Urinary bladder (tissue), 4 donors: ENCODE measurements at places on chromosomes 3 and 15. TPM values are rescaled to one million over a fixed set of nuclear protein-coding genes. Genes with fewer than 3 reads are reported as not detected.

TMEM39A gene
- 85.2 TPM for total RNA-seq

ATP13A3 gene
- total RNA-seq: 111 TPM

GRCh38 chr3:133032301-133032700, 5.9 kb upstream of the TMEM108 start:
- DNase-seq: no peak

PLSCR2 gene
- total RNA-seq: 0.85 TPM

DNA sequence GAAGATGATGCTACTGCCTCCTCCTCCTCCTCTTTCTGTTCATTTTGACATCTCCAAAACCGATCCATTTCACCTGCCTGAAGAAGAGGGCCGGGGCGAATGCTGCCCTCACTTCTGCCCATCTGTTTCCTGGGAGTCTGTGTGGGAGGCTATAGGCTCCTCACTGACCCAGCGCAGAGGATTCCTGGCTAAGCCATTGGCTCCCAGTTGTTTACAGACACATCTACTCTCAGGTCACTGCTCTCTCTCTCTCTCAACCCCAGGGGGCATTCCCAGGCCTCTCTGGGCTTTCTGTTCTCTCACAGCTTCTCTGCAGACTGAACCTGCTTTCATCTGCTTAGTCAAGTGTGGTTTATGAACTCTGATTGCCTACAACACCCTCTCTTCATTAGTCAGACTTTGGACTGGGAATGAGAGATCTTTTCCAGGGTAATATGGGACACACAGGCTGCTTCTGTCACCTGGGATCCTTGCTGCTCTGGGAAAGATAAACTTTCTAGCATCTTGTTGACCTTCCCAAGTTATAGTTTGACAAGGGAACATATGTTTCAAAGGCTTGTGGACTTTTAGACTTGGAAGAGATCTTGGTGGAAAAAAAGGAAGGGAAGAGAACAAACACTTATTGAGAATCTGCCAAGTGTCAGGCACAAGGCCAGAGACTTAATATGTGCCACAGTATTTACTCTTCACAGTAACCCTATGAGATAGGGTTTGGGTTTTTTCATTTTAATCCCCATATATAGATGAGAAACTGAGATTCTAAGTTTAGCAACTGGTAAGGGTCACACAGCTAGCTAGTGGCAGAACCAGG, 30.2 kb upstream of the USP3 start:
- DNase-seq: no peak

GRCh38 chr3:72848703-72849081, 447 bp upstream of the SHQ1 start:
- DNase-seq: no peak

DNA sequence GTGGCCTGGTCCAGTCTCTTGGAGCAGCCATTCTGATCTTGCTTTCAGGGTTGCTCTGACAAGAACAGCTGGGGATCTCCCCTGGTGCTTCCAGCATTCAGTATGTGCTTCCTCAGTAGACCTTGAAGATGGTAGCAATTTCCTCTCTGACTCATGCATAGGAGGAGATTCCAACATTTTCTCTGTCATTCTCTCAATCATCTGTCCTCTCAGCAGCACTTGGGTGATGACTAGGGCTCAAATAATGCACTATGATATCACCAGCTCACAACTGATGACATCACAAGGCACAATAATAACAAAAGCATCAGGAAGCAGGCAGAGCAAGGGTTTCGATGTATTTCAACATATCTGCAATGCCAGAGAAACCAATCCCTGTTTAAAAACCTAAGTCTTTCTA, 52.7 kb downstream of the NFKBIZ start:
- no peak for DNase-seq

DNA sequence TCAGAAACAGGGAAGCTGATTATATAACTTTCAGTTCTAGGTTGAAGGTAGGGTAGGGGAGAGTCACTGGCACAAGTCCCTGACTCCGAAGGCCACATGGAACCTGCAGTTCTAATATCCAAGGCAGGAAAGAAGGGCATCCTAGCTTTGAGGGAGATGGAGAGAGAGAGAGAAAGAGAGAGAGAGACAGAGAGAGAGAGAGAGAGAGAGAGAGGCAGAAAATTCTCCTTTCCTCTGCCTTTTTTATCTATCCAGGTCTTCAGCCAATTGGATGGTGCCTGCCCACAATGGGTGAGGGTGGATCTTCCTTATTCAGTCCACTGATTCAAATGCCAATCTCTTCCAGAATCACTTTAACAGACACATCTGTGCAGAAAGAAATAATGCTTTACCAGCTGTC, 35.7 kb upstream of the TMEM45A start:
- no peak for DNase-seq

DNA sequence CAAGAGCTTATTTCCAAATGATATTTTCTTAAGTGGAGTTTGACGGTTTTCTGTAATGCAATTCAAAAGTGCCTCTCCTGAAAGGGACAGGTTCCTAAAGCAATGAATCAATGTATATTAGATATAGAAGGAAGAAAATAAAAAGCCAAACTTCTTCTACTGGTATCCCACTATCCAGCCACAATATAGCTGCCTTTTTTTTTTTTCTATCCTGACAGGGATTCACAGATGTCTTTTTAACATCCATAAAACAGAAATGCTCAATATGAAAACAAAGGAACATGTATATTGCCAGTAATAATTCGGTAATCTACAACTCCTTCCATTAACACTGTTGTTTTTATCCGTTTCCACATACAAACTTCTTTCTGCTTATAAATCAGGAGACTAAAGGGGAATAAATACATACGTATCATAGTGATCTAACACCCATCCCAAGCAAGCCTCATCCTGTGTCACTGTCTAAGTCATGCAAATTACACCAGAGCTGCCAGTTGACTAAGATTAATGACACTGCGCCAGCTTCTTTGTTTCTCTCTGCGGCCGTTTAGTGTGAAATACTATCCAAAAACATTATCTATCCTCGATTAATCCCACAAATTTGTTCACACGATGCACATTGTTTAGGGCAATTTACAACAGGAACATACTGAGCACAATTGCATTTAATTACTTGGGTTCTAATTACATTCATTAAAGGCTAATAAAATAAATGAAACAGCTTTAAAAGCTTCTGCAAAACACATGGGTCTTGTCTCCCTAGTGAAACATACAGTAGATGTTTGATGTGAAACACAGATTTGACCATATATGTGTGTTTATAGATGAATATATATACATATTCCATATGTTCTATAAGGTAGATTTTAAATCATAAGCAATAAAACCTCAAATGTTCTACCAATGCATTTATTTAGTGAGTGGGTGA, 51.9 kb upstream of the CDIN1 start:
- DNase-seq: no peak

- DNase-seq: no peak
Observed at GRCh38 chr3:11845651-11846050, 1.0 kb downstream of the TAMM41 start.

- no peak for DNase-seq
Observed at GRCh38 chr3:158297940-158298339, 188.1 kb downstream of the RSRC1 start.

CTSH gene
- total RNA-seq: 250 TPM

DNA sequence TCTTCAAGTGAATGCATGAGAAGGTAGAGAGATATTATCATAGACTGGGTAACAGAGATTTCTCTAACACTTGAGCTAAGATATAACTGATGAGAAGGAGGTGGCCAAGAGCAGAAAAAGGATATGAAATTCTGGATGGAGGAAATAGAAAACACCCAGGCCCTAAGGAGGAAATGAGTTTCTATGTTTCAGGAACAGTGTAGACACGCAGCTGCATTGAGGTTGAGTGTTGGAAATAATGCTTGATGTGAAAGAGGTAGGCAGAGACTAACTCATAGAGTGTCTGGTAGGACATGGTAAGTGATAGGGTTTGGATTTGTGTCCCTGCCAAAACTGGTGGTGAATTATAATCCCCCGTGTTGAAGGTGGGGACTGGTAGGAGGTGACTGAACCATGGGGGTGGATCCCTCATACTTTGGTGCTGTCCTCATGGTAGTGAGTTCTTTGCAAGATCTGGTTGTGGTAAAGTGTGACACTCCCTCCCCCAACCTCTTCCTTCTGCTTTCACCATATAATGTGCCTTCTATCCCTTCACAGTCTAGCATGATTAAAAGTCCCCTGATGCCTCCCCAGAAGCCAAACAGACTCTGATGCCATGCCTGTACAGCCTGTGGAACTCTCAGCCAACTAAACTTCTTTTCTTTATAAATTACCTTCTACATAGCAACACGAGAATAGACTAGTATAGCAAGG, 787.3 kb downstream of the EDEM1 start:
- DNase-seq: no peak

DNA sequence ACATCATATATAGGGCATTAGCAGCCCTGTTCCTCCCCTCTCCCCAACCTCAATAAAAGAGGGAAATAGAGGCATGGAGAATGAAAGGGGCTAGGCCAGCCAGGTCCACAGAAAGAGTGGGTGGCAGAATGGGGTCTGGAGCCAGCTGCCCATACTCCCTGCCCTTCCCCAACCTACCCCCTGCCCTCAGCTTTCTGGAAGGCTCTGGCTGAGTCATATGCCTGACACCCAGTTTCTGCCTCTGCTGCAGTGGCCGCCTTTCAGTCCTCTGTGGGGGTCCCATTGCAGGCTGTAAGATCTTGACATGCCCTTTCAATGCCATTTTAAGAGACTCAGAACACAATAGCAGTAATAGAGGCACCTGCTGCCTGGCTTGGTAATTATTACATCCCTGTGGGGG, 95.7 kb downstream of the LINGO1 start:
- no peak for DNase-seq

DNA sequence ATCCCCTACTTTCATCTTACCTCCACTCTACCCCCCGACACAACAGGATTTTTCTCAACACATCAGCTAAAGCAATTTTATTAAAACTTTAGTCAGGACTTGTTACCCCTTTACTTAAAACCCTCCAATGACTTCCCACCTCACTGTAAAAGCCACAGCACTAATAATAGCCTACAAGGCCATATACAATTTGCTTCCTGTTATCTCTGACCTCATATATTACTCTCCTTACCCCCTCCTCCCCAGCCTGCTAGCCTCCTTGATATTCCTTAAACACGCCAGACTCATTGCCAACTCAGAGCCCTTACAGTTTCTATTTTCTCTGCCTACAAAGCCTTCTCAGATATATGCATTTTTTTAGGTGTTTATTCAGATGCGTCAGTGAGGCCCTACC, 54.4 kb downstream of the DCUN1D1 start:
- DNase-seq: no peak

GRCh38 chr3:195072916-195073564, 197.9 kb downstream of the XXYLT1 start:
- DNase-seq: no peak

GNAT1 gene
- not detected for total RNA-seq

DNA sequence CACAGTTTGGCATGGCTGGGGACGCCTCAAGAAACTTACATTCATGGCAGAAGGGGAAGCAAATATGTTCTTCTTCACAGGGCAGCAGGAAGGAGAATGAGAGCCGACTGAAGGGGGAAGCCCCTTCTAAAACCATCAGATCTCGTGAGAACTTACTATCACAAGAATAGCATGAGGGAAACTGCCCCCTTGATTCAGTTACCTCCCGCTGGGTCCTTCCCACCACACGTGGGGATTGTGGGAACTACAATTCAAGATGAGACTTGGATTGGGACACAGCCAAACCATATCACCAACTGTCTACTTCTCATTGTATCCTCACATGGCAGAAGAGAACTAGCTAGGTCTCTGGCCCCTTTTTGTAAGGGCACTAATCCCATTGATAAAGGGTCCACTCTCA, 30.5 kb downstream of the CCDC32 start:
- DNase-seq: no peak

SERPINI2 gene
- total RNA-seq: 3.9 TPM

ZNF80 gene
- not detected for total RNA-seq

DNA sequence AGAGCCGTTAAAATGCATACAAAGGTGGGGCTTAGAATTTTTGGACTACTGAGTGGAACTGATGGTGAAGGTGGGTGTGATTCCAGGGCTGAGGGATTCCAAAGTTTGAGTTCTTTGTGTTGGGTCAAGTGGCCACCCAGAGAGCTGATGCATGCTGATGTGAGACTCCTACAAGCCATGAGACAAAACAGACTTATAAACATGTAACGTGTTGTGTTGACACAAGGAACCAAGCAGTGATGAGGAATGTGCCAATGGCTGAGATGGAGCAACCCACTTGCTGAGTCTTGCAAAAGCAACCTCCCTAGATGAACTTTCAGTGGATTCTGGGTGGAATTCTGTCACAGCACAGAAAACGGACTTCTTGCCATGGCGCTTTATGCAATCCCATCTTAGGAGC, 289.0 kb downstream of the TLE3 start:
- DNase-seq: no peak

DNA sequence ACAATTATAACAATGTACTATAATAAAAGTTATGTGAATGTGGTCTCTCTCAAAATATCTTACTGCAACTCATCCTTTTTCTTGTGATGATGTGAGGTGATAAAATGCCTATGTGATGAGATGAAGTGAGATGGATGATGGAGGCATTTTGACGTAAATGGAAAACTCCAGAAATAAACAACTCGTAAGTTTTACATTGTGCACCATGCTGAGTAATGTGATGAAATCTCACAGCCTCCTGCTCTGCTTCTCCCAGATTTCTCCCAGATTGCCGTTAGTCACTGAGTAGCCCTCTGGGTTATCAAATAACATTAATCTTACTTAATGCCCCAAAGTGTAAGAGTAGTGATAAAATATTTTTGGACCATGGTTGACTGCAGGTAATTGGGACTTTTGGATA, 64.8 kb upstream of the SLCO2A1 start:
- DNase-seq: no peak

WDR93 gene
- total RNA-seq: not detected

DNA sequence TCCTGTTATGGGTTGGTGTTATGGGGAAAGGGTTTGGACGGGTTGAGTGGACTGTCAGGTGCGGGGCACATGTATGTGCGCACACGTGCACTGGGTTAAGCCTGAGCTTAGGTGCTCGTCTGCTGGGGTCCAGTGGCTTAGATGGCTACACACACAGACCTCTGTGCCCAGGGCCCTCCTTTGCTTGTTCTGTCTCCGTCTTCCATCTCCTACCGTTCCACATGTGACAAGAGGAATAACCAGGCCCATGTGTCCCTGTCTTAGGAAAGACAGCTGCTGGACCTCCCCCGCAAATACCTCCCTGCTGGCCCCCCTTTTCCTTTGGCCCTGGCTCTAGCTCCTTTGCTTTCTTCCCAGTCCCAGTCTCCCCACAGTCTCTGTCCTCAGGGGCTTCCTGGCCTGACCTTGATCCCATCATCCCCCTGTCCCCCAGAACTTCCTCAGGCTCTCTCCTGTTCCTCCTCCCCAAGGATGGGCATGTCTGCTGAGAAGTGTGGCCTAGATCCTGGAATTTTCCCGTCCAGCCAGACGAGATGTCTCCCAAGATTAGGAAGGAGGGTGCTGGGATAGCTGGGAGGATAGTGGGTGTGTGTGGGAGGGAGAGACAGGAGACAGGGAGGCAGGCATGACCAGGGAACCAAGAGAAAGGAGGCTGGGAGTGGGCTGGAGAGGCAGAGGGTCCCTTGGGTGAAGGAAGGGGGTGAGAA, 797 bp upstream of the THPO start:
- DNase-seq: no peak

GRCh38 chr3:12479919-12480427, 4.3 kb upstream of the TSEN2 start:
- no peak for DNase-seq

- DNase-seq: no peak
Observed at GRCh38 chr15:41882689-41883483, 11.0 kb downstream of the SPTBN5 start.

FOXL2NB gene
- not detected for total RNA-seq

GRCh38 chr15:51114437-51115119, 19.9 kb upstream of the TNFAIP8L3 start:
- DNase-seq: no peak
